Activated CD4-positive, alpha-beta T cell treated with anti-CD3 and anti-CD28 coated beads, Interleukin-2, Interleukin-6, amounts not matched to agents 100 ng/mL and 50 ng/mL, durations not matched to agents 16 hours and 8 hours (primary cell): ENCODE measurements at places on chromosomes 11 and 22.

GRCh38 chr22:40238425-40239344, 61.0 kb downstream of the TNRC6B start:
- DNase-seq, result peak; percentile 62

- no peak for DNase-seq
Observed at GRCh38 chr11:12746593-12747097, 72.4 kb downstream of the TEAD1 start.

DNA sequence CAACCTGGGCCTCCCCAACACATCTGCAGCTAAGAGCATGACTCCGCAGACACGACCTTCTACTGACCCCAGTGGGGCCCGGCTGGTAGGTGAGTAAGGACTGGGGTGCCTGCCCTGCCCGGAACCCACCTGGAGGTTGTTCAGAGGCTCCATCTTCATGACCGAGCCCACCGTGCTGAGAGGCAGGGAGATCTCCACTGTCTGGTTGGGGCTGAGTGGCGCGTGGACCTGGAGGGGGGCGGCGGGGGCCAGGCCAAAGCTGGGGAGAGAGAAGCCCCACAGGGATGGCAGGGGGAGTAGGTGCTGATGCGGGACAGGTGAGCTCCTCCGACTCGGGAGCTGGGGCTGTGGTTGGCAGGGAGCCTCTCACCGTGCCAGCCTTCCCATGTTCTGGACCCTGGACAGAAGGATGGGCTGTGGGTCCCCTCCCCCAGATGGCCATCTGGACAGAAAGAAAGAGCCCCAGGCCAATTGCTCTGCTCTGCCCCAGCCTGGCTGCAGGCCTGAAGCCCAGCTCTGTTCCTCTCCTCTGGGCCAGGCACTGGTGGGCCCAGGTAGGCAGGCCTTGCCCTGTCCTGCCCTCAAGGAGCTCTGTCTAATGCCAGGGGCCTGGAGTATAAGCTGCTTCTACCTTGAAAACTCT, 16.3 kb upstream of the RASL10A start:
- DNase-seq, result no peak

- no peak for DNase-seq
Observed at GRCh38 chr22:33427461-33427860, 369.3 kb upstream of the SYN3 start.

GRCh38 chr11:36431429-36432092, 78.5 kb downstream of the TRAF6 start:
- DNase-seq, result peak; percentile 84

DNA sequence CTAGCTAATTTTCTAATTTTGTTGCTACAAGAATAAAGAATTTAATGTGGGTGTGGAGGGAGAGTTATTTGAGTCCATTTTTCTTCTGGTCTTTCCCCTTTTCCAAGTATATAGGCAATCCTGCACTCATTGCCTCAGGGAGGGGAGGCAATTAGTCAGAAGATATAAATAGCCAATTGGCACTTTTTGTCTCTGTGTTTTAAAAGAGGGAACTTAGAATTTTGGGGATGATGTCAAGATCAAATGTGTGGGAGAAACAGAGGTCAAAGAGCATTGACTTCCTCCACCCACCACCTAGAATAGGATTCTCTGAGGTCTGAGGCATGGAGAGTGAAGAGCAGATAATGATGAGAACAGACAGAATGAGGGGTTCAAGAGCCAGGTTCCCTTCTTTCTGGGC, 120.3 kb upstream of the ZC3H12C start:
- no peak for DNase-seq

DNA sequence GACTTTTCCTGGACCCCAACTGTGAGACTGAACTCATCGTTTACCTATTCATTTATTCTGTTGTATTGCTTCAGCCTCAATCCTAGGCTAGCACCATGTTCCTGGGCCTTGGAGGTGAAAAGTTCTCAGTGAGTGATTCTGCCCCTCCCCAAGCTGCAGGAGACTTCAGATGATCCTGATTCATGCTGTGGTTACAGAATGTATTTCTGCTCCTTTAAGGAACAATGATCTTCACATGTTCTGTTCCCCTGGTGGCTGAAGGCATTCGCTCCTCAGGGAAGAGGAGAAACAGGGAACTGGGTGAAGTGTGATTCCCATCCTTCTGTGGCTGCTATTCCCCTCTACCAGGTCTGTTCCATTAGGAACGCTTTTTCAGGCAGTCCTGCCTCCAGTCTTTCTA, 2.4 kb downstream of the OR52E1 start:
- DNase-seq, result no peak

DNA sequence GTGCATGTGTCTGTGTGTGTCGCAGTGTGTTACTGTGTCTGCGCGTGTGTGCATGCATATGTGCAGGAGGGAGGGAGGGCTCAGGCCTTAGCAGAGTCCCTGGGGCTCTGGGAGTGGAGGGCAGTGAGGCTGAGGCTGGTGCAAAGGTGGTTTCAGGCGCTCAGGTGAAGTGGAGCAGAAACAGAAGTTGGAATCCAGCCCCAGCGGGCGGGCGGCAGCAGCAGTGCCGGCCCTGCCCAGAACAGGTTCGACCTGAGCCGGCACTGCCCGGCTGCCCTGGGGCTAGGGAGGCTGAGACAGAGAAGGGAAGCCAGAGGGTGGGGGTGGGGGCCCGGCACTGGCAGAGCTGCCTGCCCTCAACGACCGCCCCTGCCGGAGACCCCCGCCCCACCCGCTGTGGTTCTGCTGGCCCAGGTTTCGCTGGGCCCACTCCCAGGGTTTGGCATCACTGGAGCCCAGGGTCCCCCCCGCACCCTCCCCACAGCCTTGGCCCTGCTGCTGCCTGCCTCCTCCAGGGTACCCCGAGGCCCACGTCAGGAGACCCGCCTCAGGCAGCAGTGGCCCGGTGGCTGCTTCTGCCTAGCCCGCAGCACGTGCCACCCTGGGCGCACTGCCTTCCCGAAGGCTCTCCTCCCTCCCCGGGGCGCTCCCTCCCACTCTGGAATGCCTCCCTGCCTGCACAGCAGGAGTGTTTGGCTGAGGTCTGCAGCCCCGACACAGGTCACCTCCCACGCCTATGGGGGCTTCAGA, 13.3 kb downstream of the ASCL2 start:
- no peak for DNase-seq

DNA sequence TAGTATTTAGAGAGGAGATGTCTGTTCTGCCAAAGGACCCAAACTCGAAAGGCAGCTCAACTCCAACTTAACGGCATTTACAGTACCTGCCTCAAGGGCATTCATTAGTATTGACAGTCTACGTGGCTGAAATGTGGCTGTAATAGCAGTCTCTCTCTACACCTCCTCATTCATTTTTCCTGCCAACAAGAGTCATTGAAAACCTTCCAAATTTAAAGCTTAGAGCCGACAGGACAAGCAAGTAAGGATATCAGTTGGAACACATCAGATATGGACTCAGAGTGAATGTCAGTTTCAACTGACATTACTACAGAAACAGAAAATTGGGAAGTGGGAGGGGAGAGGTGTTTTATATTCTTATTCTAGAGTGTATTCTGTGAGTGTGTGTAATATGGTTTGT, 253.1 kb downstream of the CADM1 start:
- DNase-seq, result no peak

DNA sequence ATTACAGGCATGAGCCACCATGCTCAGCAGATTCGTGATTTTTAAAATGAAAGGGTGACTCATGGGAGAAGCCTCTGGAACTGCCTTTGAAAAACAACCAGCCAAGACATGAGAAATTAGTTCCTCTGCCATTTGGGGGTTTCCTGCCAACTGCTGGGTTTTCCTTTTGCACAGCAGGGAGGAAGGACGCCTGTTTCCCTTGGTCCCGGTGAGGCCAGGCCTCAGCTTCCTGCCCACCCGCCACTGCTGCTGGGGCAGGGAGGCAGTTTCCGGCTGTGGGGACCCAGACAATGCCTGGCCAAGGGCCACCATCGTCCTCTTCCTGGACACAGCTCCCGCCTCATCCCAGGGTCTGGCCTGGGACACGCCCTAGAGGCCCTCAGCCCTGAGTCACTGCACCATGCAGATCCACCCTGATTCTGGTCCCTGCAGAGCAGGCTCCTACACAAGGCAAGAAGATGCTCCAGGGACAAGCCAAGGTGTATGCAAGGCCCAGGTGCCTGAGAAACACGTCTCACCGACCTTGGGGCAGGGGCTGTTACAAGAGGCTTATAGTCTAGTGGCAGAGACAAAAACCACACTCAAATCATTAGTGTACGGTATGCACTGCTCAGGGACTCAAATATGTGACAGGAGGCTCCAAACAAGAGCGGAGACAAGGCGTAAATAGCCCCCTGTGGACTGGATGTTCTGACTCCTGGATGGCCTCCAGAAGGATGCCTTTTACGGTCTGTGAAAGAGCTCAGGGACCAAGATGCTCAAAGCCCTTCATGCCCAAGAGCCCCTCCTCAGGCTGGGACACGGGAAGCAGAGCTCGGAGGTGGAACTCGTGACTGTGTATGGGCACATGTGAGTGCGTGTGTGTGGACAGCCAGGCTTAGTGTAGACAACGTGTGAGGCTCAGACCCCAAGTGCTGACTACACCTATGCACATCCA, 10.0 kb downstream of the PPM1F start:
- peak; percentile 50 for DNase-seq

- DNase-seq, result peak; percentile 36
Observed at GRCh38 chr11:128291007-128291406, 296.4 kb downstream of the ETS1 start.

DNA sequence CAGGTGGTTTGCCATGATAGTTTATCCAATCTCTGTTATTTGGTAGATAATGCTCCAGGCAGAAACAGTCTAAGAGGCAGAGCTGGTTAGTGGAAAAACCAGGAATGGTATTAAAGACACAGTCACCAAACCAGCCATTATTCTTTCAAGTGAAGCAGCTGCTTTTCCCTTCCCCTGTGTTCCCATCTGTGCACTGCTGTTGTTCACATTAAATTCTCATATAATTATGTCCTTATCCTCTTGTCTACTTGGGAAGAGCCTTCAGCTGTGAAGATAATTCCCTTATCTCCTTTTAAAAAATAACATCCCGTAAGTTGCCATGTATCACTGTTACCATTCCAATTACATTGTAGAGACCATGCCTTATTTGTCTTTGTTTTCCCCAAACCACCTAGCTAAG, 5.2 kb upstream of the TBCEL start:
- DNase-seq, result no peak

GRCh38 chr22:38599466-38599865, 29.5 kb upstream of the DMC1 start:
- no peak for DNase-seq

- no peak for DNase-seq
Observed at GRCh38 chr11:12042215-12042676, 33.8 kb upstream of the DKK3 start.

DNA sequence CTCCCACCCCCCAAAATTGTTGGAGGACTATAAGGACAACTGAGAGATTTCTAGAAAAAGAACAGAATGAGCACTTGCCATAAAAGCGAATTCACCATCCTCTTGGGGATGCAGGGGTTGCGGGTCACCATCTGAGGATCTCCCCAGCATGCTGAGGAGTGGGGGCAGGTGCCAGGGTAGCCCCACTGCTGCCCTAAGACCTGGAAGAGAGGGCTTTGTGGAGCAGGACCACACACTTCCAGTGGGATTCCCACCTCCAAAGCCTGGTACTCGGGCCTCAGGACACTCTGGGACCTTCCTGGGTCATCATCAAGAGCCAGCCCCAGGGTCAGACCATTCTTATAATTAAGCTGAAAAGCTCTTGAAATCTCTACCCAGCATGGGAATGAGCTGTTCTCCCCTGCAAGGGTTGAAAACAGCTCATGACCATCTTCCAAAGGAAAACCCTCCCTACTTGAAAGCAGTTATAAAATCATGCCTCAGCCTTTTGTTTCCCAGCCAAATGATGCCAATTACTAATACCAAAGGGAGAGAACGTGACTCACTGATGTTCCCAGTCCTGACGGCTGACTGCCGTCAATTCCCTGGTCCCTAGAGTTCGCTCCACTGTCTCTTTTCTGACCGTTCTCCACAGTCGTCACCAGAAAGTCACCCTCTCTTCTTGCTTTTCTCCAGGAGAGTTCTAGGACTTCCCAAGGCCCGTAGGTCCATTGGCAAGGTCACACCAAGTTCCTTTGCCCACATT, 76.8 kb upstream of the CREB3L1 start:
- no peak for DNase-seq

GRCh38 chr11:131186629-131187101, 183.8 kb upstream of the NTM start:
- peak; percentile 1 for DNase-seq

DNA sequence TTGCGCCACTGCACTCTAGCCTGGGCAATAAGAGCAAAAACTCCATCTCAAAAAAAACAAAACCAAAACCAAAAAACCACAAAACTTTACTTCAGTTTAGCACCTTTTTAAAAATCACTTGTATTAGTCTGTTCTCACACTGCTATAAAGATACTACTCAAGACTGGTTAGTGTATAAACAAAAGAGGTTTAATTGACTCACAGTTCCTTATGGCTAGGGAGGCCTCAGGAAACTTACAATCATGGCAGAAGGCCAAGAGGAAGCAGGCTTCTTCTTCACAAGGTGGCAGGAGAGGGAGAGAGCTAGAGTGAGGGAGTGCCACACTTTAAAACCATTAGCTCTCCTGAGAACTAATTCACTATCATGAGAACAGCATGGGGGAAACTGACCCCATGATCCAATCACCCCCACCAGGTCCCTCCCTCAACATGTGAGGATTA, 261.3 kb downstream of the TMEM135 start:
- DNase-seq, result no peak

DNA sequence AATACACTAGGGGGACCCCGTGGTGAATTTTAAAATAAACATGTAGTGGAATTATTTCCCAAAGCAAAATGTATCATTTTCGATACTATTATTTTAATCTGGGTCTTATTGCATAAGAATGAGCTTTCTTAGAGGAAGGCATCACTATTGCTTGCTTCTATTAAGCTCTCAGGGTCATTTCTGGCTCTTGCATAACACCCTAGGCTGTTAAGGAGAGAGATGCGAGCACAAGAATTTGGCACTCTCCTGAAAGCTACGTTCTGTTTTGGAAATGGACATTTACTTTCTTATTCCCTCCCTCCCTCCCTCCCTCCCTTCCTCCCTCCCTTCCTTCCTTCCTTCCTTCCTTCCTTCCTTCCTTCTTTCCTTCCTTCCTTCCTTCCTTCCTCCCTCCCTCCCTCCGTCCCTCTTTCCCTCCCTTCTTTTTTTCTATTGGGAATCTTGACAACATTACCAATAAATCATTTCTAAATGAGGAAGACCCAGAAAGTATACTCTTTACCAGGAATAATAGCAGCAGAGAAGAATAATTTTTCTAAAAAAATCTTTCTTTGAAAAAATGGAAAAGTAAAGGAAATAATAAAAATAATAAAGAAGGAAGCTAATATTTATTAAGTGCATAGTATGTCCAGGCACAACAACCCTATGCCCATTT, 83.6 kb upstream of the BDNF start:
- no peak for DNase-seq

DNA sequence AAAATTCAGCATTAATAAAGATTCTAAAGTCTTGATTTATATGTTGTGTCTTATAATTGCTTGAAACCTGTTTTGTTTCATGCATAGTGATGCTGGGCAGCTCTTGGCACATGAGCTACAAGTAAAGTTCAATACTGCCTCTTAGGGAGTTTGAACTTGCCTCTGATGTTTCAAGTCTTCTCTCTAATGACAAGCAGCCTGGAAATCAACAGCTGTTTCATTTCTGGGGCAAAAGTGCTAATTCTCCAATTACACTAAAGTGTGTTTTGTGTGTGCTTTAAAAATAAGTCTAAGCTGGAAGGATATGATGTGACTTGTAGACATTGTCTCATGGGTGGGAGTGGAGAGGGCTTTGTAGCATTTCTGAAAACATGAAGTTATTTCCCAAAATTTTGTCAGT, 23.7 kb upstream of the SESN3 start:
- DNase-seq, result no peak
